Stimulated activated CD4-positive, alpha-beta T cell treated with anti-CD3 and anti-CD28 coated beads, Interleukin-1b, Interleukin-23, amount 100 ng/mL, for 1 hour (primary cell): ENCODE measurements at places on chromosomes 6 and 20.

DNA sequence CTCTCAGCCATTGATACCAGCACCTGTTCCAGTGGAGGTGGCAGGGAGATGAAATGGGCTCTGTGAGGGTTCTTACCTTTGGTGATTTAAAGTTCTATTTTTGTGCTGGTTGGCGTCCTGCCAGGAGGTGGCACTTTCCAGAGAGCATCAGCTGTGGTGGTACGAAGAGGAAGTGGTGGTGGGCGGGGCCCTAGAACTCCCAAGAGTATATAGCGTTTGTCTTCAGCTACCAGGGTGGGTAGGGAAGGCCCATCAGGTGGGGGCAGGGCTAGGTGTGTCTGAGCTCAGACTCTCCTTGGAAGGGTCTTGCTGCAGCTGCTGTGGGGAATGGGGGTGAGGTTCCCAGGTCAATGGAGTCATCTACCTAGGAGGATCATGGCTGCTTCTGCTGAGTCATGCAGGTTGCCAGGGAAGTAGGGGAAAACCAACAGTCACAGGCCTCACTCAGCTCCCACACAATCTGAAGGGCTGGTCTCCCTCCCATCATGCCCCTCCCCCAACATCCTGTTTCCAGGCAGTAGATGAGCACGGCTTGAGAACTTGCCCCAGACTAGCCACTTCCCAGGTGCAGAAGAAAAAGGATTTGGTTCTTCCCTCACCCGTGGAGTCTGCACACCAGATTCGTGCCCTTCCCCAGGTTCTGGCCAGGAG lies 46.6 kb downstream of the MOXD1 start:
- no peak for DNase-seq

DNA sequence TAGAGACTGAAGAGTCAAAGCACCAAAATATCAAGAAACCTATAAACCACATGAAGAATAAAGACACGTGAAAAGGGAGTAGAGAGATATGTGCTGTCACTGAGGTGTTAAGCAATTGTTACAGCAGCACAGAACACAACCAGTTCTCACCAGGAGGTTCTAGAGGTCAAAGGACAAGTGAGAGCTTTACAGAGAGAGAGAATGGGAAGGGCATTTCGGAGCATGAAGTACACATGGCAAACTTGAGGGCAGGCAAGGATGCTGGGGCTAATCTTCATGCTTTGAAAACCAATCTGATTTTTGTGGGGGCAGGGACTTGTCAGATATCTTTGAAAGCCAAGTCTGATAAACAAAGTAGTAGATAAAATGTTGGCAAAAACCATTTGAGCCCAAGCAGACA lies 142.3 kb upstream of the NRSN1 start:
- no peak for DNase-seq

DNA sequence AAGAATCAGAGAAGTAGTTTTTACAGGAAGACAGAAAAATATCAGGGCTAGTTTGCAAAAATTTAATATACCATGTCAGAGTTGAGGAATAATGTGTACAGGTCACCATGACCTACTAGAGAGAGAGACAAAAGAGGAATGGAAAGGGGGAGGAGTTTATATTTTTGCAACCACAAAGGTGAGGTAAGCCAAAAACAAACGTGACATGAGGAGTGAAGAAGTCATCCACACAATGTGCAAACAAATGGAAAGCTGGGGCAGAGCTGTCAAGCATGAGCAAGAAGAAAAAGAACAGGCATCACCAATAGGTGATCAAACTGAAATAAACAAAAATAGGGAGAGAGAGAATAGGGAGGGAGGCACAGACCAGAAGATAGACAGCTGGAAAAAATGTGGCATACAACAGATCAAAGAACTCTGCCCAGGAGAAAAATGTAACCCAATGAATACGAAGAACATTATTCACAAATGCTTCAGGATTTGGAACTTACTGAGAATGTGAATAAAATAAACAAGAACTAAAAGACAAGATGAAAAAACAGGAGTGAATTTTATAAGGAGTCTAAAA lies 15.5 kb downstream of the RARS2 start:
- no peak for DNase-seq

DNA sequence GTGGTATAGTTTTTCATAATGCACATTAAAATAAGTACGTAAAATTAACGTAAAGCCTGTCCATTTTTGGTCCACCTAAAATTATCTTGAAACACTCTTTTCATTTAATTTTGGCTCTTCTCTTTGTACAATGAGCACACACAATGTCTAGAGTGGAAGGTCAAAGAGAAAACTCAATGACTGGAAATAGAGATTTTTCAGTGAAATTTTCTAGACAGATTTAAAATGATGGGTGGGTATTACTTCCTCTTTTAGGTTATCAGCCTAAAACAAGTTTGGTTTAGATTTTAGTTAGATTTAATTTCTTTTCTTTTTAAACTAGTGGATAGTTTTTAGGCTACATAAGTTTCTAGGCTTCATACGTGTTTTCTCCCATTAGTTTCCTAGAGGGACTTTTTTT lies 24.9 kb downstream of the DSE start:
- no peak for DNase-seq

GRCh38 chr6:28349892-28350737 lies at the start of gene ZKSCAN3:
Gene ZKSCAN3, plus strand, starts transcription at chr6:28349947. Its CDS starts 9,640 bp downstream, at chr6:28359587.
- peak; percentile 36 for DNase-seq

- DNase-seq: no peak
Measured at GRCh38 chr6:94394822-94395221, 975.5 kb upstream of the EPHA7 start.

- no peak for DNase-seq
Measured at GRCh38 chr20:36741072-36741471, 4.8 kb downstream of the NDRG3 start.
